ENCODE measurements at places on chromosomes 7 and 10. TPM values are rescaled to one million over a fixed set of nuclear protein-coding genes. Genes with fewer than 3 reads are reported as not detected.

IRF5 gene
- total RNA-seq, result 0.81 TPM

SPDYE6 gene
- not detected for total RNA-seq

GRCh38 chr7:84633-85020 is 107.7 kb upstream of the FAM20C start:
- no peak for DNase-seq

GRCh38 chr7:116683786-116684185 is 11.8 kb downstream of the MET start:
- no peak for DNase-seq

- no peak for DNase-seq
These were observed 40.3 kb downstream of the PTPRE start for GRCh38 chr10:127947211-127947610.

DNA sequence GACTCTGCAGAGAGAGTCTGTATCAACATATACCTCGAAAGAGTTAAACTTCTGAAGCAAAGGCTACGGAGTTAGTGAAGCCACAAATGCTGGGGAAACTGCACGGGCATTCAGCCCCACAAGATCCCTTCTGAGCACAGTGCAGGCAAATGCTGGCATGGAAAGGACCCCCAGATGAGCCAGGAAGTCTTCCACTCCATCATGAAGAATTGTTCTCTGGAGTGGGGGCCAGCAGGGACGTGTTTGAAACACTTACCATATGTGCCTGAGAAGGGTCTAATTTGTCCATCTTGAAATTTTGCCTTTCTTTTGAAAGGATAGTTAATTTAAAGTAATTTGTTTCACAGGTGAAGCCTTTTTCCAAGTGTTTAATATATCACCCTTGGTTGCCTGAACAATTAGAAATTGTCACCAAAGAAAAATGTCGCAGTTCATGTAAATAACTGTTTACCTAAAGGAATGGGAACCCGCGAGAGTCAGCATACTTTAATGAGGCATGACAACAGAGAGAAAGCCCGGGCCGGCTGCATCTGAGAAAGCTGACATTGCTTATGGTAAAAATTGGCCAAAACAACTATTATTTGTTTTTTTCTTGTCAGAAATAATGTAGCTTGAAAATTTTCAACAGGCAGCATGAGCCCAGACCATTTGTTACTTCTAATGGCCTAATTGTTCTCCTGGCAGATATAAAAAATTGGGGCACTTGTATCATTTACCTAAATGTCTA is 287.6 kb upstream of the MGMT start:
- DNase-seq, result no peak

DNA sequence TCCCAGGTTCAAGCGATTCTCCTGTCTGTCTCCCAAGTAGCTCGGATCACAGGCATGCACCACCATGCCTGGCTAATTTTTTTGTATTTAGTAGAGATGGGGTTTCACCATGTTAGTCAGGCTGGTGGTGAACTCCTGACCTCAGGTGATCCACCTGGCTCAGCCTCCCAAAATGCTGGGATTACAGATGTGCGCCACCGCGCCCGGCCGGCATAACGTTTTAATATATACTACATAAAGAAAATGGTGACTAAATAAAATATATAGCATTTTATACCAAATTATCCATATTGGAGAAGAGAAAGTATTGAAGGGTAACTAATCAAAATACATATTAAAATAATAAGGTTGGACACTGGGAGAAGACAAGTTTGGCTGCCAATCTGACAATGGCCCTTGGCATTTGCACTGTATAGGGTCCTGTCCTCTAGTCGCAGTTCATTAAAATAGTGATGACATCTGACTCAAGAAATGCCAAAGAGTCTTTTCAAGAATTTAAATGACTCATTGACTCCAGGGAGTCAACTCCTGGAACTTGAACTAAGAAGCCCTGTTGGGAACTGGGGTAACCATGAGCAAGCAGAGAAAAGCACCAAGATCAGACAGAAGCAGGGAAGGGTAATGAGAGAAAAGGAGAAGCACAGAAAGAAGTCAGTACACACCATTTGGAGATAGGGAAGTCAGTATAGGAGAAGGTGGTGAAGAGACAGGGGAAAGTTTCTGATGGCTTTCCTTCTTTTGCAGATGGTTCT is 91.1 kb downstream of the CH25H start:
- peak; percentile 60 for DNase-seq

DNA sequence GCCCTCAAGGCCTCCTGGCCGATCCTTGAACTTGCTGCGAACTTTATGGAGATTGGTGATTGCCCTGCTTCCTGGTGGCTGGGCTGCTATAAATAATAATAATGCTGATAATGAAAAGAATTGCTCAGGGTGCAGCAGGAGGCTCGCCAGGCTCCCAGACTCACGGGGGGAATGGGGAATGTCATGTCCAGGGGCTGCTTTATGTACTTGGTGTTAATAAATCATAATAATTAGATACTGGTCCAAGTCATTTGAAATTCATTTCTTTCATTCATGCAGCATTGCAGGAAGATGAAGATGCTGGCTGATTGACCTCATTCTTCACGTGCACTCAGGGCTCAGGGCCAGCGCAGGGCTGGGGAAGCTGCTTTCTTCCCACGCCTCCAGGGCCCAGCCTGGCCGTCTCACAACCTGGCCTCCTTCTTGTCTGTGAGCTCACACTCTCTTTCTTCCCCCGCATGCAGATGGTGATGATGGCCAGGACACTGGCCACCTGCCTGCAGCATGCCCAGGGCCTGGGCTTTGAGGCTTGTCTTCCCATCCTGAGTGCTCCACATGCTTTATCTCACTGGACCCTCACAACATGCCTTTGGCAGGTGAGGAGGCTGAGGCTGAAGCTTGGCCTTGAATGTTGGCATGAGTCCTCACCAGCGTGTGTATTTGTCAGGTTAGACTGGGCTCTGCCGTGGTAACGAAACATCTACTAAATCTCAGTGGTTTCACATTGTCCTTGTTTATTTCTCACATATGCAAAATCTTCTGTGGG is 138.4 kb upstream of the TNS3 start:
- no peak for DNase-seq

- no peak for DNase-seq
These were observed 94.3 kb upstream of the FRMD4A start for GRCh38 chr10:14425034-14425433.

DNA sequence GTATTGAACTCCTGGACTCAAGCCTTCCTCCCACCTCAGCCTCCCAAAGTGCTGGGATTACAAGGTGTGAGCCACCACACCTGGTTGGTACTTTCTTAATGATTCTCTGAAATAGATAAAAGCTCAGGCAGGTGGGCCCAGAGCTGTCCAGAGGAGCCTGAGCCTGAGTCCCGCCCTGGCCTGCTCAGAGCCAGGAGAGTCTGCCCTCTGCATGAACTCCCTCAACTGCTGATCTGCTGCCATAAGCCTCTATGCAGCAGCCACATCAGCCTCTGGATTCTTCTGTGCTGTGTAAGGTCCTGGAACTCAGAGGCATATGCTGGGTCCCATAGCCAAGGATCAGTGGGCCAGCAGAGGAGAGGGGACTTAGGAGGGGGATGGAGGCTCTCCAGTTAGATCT is 23.1 kb upstream of the DDIT4 start:
- DNase-seq, result no peak

- no peak for DNase-seq
These were observed 69.1 kb downstream of the ICA1 start for GRCh38 chr7:8192897-8193296.
